ENCODE measurements at places on chromosomes 5 and 9. TPM values are rescaled to one million over a fixed set of nuclear protein-coding genes. Genes with fewer than 3 reads are reported as not detected.

- no peak for DNase-seq
- no peaks in the 10 kb centered on the region for H3K4me1 ChIP-seq
- no peaks in the 10 kb centered on the region for H3K36me3 ChIP-seq
Measured at GRCh38 chr5:33701251-33701650, 190.5 kb downstream of the ADAMTS12 start.

GRCh38 chr5:57341380-57341979 lies 141.1 kb downstream of the ACTBL2 start:
- H3K4me1 ChIP-seq, result peaks cover 10% of the 10 kb centered on the region
- no peak overlapping the region for H3K27ac ChIP-seq
- H3K36me3 ChIP-seq, result no peaks in the 10 kb centered on the region
- no peak overlapping the region for H3K4me3 ChIP-seq

DNA sequence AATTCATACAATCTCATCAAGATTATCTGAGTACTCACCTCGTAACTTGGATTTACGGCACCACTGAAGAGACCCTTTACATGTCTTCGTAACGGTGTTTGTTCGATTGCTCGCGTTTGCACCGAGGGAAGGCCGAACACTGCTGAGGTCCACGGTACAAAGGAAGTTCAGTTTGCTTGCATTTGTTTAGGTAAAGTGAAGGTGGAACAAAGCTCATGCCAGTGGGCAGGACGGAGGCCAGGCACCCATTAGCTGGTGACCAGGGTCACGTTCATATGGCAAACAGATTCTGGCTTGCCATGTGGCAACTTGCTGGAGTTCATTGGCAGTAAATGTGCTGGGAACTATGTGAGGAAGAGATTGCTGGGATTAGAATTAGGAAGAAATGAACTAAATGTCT lies 164.8 kb downstream of the MACROH2A1 start:
- H3K27ac ChIP-seq, result peak overlapping the region; percentile 39
- no peaks in the 10 kb centered on the region for H3K36me3 ChIP-seq
- H3K4me1 ChIP-seq, result peaks cover 53% of the 10 kb centered on the region
- DNase-seq, result peak; percentile 44
- H3K4me3 ChIP-seq, result peak overlapping the region; percentile 15
- no peaks in the 10 kb centered on the region for H3K27me3 ChIP-seq

GRCh38 chr9:114157516-114158176 lies 2.3 kb downstream of the COL27A1 start:
- H3K36me3 ChIP-seq, result peaks cover 13% of the 10 kb centered on the region
- H3K27me3 ChIP-seq, result peaks cover 4% of the 10 kb centered on the region
- DNase-seq, result no peak

DNA sequence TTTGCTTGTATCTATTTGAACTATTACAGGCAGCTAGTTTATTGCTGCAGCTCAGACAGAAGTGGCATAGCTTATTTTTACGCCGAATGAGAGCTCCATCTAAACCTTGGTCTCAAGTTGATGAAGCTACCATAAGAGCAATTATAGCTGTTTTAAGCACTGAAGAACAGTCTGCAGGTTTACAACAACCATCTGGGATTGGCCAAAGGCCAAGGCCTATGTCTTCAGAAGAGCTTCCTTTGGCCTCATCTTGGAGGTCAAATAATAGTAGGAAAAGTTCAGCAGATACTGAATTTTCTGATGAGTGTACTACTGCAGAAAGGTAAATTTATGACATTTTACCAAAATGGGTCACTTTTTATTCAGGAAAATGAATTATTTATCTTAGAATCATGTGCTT lies 67.9 kb downstream of the YTHDC2 start:
- no peak for DNase-seq
- H3K27ac ChIP-seq, result no peak overlapping the region
- H3K4me3 ChIP-seq, result no peak overlapping the region

DNA sequence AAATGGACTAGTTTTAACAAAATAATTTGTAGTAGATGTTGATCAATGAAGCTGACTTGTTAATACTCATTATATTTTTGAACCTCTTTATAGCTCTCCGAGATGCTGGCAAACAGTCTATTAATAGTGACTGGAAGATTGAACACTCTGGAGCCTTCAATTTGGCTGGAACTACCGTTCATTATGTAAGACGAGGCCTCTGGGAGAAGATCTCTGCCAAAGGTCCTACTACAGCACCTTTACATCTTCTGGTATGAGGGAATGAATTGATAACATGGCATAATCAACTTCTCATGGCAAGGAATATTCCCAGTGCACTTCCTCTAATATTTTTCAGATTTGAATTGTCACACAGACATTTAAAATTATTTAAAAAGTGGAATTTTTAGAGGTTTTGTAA lies 68.2 kb upstream of the MINAR2 start:
- DNase-seq, result no peak
- H3K4me3 ChIP-seq, result no peak overlapping the region
- no peak overlapping the region for H3K27ac ChIP-seq

PAEP gene
- 0.75 TPM for total RNA-seq

TMEM232 gene
- 0.71 TPM for total RNA-seq

- no peak overlapping the region for H3K4me3 ChIP-seq
- no peaks in the 10 kb centered on the region for H3K4me1 ChIP-seq
- no peak for DNase-seq
- no peak overlapping the region for H3K27ac ChIP-seq
- no peaks in the 10 kb centered on the region for H3K36me3 ChIP-seq
- H3K27me3 ChIP-seq, result no peaks in the 10 kb centered on the region
Measured at GRCh38 chr5:92429646-92430045, 1046.5 kb upstream of the ARRDC3 start.

LCN15 gene
- total RNA-seq, result 0.29 TPM

DNA sequence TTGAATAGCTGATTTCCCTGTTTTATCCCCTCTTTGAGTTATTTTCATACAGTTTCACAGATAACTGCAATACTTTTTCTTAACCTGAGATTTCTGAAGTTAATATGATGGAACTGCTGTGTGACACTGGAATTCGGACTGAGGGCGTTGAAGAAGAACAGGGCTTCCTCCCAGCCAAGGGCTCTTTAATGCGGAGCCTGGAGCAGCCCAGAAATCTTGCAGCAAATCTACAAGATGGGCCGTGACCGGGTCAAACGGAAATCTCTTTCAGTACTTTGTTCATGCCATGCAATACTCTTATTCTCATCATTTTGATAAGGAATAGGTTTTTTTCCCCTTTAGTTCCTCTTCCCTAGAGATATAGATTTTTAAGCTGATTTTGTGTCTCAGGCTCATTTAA lies 236.8 kb upstream of the IRX4 start:
- no peaks in the 10 kb centered on the region for H3K4me1 ChIP-seq
- no peak overlapping the region for H3K4me3 ChIP-seq
- no peak overlapping the region for H3K27ac ChIP-seq

CLTB gene
- total RNA-seq, result 33.8 TPM

ZCCHC7 gene
- 15.9 TPM for total RNA-seq

GRCh38 chr5:153159616-153160015 lies 330.9 kb upstream of the GRIA1 start:
- no peak overlapping the region for H3K27ac ChIP-seq
- no peak overlapping the region for H3K4me3 ChIP-seq
- no peaks in the 10 kb centered on the region for H3K36me3 ChIP-seq
- no peak for DNase-seq
- no peaks in the 10 kb centered on the region for H3K4me1 ChIP-seq

- H3K4me1 ChIP-seq, result peaks cover 69% of the 10 kb centered on the region
- no peak for DNase-seq
- H3K27ac ChIP-seq, result no peak overlapping the region
- H3K4me3 ChIP-seq, result peak overlapping the region; percentile 84
- no peaks in the 10 kb centered on the region for H3K36me3 ChIP-seq
- H3K27me3 ChIP-seq, result peaks cover 7% of the 10 kb centered on the region
Measured at GRCh38 chr5:610744-611730, 1.1 kb upstream of the CEP72 start.

- no peak overlapping the region for H3K4me3 ChIP-seq
- no peak for DNase-seq
- H3K27me3 ChIP-seq, result peaks cover 8% of the 10 kb centered on the region
- H3K27ac ChIP-seq, result no peak overlapping the region
- no peaks in the 10 kb centered on the region for H3K36me3 ChIP-seq
Measured at GRCh38 chr5:963673-964531, 44.7 kb upstream of the NKD2 start.

WWC1 gene
- total RNA-seq, result 17.9 TPM

DNA sequence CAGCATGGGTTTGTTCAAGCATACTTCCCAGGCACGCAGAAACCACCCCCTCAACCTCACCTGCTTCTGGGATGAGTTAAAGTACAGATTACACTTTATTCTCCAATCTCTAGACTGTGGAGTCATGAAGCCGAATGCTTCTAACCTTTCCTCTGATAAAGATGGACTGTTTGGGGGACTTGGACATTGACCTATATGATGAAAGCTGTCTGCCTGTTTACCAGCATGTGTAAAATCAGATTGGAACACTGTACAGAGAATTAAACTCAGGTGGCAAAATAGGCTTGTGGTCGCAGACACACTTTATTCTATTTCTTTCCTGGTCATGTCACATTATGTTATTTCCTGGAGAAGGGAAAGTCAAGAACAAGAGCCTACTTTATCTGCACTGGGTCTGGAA lies 25.7 kb downstream of the IL9 start:
- H3K27ac ChIP-seq, result peak overlapping the region; percentile 43
- H3K4me3 ChIP-seq, result no peak overlapping the region
- peak; percentile 50 for DNase-seq
- no peaks in the 10 kb centered on the region for H3K27me3 ChIP-seq
- no peaks in the 10 kb centered on the region for H3K36me3 ChIP-seq
- H3K4me1 ChIP-seq, result peaks cover 45% of the 10 kb centered on the region
